ENCODE measurements at places on chromosomes 12 and 14. TPM values are rescaled to one million over a fixed set of nuclear protein-coding genes. Genes with fewer than 3 reads are reported as not detected.

DNA sequence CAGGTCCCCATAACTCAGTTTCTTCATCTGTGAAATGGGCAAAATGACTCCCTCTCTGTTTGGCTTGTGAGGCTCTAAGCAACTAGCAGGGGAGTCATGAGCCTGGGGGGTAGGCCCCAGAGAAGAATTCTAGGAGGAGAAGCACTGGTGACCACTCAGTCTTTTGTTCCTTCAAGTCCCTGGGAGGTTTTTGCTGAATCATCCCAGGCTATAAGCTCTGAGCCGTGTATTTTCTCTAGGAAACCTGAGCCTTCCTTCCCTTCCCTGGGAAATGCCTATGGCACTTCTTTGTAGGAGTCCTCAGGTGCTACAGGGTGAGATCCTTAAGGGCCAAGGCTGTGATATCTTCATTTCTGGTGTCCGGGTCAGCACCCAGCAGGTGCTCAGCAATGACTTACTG lies 4.5 kb downstream of the RPH3A start:
- H3K27ac ChIP-seq, result no peak overlapping the region
- no peaks in the 10 kb centered on the region for H3K36me3 ChIP-seq
- H3K4me3 ChIP-seq, result no peak overlapping the region

Gene TSHR
- 1.6 TPM for total RNA-seq

GRCh38 chr14:88210426-88210825 lies 112.6 kb downstream of the KCNK10 start:
- no peak overlapping the region for H3K4me3 ChIP-seq
- peaks cover 4% of the 10 kb centered on the region for H3K27me3 ChIP-seq
- no peak for DNase-seq
- H3K36me3 ChIP-seq, result no peaks in the 10 kb centered on the region
- no peak overlapping the region for H3K27ac ChIP-seq
- H3K4me1 ChIP-seq, result no peaks in the 10 kb centered on the region

DNA sequence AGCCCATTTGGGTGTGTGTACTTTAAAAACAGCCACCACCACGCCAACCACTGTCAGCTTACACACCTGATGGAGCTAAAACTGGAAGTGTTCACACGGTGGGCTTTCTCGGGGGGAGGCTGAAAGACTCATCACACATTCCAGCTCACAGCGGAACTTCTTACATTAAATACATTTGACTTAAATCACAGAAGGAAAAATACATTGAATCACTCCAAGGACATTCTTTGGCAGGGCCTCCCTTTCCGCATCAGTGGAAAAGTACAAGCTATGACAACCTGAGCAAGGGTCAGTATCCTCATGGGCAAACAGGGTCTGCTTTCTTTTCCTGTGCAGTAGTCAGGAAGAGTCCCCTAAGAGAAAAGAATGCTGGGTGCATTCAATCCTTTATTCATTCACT lies 31.0 kb upstream of the TC2N start:
- H3K27ac ChIP-seq, result no peak overlapping the region
- peaks cover 11% of the 10 kb centered on the region for H3K4me1 ChIP-seq
- H3K27me3 ChIP-seq, result no peaks in the 10 kb centered on the region
- no peaks in the 10 kb centered on the region for H3K36me3 ChIP-seq

Gene RHEBL1
- total RNA-seq, result 14.8 TPM

GRCh38 chr14:53183056-53183455 lies 29.9 kb upstream of the DDHD1 start:
- peaks cover 23% of the 10 kb centered on the region for H3K4me1 ChIP-seq
- no peak overlapping the region for H3K27ac ChIP-seq
- no peak for DNase-seq
- H3K27me3 ChIP-seq, result no peaks in the 10 kb centered on the region

DNA sequence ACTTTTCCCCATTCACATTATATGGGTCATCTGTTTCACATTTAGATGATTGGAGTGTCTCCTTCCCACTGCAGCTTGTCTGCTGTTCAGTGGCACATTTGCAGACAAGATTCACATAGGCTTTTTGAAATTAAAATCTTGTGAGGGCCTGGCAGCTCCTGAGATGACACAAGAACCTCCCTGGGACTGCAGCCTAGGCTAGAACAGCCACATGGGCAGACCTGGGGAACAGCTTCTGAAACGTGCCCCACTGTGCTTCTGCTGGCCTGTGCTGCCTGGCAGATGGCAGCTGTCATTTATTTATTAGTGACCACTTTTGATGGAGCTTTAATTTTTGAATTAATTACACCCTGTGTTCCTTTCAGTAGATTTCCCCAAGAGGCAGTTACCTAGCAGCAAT lies 137.4 kb downstream of the GRIP1 start:
- no peaks in the 10 kb centered on the region for H3K4me1 ChIP-seq
- H3K27ac ChIP-seq, result no peak overlapping the region
- no peaks in the 10 kb centered on the region for H3K36me3 ChIP-seq
- H3K27me3 ChIP-seq, result no peaks in the 10 kb centered on the region

Gene PABPN1
- 194 TPM for total RNA-seq

- peaks cover 26% of the 10 kb centered on the region for H3K27me3 ChIP-seq
- no peaks in the 10 kb centered on the region for H3K36me3 ChIP-seq
These were observed 40.5 kb upstream of the MON2 start for GRCh38 chr12:62426089-62426488.

Gene TPH2
- total RNA-seq, result not detected
